Stimulated activated CD8-positive, alpha-beta memory T cell treated with anti-CD3 and anti-CD28 coated beads, Interleukin-4, amount 100 ng/mL, for 1 hour (primary cell): ENCODE measurements at places on chromosomes 4 and X.

DNA sequence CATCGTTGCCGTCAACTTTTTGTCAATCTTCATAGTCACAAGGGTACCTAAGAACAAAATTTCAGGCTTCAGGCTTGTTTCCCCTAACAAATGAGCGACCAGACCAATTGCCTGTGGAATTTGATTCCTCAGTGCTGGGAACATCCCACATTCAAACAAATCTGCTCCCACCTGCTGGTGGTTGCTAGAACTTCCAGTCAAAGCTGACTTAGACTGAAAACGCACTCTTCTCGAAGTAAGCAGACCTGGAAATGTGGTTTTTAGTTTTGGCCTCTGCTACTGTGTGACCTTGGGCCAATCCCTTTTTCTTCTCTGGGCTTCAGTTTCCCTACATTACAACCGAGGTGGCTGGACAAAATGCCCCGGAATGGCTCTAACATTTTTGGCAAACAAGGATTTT is 1.8 kb upstream of the GABRQ start:
- DNase-seq = no peak

- DNase-seq = no peak
These were observed 206.9 kb downstream of the SPCS3 start for GRCh38 chr4:176526704-176527103.

- no peak for DNase-seq
These were observed 2.6 kb upstream of the UXT start for GRCh38 chrX:47661539-47661938.

DNA sequence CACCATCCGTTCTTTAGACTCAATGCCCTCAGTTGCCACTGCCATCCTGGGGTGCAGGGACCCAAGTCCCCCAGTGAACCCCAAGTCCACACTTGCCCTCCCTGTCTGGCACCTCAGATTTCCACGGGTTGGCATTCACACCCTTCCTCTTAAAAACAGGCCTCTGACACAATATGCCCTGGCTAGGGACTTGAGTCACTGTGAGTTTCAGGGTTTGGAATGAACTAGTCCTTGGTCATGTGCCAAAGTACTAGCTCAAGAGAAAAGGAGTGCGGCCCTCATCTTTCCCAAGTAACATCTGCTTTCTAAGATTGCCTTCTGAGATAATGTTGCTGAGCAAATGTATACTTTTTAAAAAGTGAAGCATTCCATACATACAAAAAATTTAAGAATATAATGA is 134.0 kb downstream of the MID1 start:
- no peak for DNase-seq

GRCh38 chrX:24920769-24921168 is 95.0 kb downstream of the ARX start:
- DNase-seq = no peak

- DNase-seq = no peak
These were observed 61.5 kb downstream of the PDK3 start for GRCh38 chrX:24526616-24527015.

DNA sequence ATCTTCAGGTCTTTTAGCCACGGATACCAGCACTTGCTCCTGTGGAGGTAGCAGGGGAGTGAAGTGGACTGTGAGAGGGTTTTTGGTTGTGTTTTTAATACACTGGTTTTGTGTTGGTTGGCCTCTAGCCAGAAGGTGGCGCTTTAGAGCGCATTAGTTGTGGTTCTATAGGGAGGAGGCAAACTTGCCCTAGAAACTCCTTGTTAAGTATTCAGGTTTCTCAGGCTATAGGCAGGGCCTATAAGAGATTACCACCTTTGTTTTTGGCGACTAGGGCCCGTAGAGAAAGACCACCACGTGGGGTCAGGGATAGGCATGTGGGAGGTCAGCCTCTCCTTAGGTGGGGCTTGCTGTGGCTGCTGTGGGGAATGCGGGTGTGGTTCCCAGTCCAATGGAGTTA is 221.6 kb upstream of the SPANXN4 start:
- DNase-seq = no peak

DNA sequence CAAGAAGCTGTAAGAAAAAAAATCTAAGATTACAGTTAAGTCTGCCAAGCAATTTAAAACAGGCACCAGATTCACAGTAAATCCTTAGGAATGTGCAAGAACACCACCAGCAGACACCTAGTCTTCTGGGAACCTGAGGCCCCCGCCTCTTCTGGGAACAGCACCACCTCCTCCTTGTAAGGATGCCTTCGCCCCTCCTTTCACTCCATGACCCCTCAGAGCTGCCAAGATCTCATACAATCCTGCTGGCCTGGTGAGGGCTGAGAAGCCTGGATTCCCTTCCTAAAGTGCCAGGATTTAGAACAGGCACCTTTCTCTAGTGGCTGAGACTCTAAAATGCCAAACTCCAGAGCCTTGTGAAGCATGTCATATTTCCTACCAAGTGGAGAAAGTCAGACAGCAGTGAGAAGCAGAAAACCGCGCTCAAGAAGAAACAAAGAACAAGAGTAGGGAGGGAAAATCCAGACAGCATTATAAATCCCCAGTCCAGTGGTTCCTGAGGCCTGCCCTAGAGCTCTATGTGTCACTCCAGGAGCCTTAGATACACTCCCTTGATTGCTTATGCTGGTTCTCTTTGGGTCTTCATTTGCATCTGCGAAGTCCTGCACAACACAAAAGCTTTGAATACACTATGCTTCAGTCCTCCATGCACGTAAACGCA is 166.4 kb downstream of the TSPAN5 start:
- no peak for DNase-seq

DNA sequence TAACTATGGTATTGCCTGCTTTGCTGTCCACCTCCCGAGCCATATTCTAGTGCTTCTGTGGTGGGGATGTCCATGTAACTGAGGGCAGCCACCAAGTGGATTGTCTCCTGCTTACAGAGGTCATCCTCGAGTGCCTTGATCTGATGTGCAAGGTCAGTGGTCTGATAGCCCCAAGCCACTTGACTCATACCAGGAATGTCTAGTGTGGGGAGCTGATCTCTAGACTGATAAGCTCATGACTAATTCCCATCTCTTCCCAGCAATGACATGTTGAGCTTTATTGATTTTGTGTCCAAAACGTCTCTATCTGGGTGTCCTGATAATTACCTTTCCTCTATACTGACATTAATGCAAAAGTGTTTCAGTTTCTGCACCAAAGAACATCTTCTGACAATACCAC is 168.4 kb upstream of the WDR1 start:
- DNase-seq = no peak

DNA sequence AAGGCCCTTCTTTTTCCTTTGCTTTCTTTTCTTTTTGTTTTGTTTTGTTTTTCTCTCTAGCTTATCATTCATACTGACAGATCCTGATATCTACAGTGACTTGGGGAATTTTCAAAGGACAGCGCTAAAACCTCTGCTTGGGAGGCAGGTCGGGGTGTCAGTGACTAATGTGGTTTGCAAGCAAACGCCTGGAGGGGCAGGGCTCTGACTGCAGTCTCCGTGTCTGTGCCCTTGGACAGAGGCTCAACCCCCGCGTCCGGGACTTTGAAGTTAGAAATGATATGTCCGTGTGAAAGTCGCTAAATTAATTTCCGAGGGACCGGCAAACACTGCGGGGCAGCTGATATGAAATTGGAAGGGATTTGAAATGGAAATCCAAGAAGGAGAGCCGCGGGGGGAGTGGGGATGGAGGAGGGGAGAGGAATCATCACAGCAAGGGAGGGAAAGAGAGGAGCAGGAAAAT is 312.4 kb downstream of the DHRSX start:
- DNase-seq = no peak

- no peak for DNase-seq
These were observed 63.1 kb downstream of the RTL3 start for GRCh38 chrX:78595901-78596502.

GRCh38 chr4:9812501-9813340 is 31.3 kb downstream of the DRD5 start:
- DNase-seq = no peak

DNA sequence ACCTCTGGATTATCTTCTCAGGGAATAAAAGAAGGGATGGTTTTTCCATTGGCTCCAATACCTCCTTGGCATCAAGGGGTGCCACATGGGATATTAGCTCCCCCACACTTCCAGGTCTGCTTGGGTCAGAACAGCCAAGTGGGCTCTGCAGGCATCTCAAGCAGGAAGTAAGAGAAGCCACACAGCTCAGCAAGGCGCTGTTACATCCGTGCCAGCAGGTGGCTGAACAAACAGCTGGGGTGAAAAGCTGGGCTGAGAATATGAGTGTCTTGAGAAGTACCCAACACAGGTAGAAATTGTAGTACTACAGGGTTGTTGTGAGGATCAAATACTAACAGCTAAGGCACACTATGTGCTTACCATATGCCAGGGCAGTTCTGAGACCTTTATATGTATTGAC is 76.7 kb upstream of the TMEM150C start:
- DNase-seq = no peak

- DNase-seq = no peak
These were observed 107.2 kb downstream of the SPRY1 start for GRCh38 chr4:123503698-123504363.

GRCh38 chr4:6293661-6294060 is 24.0 kb downstream of the WFS1 start:
- no peak for DNase-seq

GRCh38 chr4:128459547-128459946 is 171.9 kb upstream of the PGRMC2 start:
- DNase-seq = no peak

DNA sequence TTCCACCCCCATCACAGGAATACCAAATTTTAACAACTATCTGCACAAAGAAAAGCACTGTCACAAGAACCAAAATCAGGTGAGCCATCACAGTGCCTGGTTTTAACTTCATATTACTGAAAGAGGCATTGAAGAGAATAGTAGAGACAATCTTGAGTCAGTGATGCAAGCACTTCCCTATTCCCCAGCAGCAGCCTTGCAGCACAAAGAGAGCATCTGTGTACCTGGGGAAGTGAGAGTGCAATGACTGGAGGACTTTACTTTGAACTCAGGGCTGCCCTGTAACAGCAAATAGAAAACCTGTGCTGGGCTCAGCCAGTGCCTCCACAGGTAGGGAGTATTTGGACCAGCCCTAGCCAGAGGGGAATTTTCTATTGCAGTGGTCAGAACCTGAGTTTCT is 361.8 kb downstream of the TEX13C start:
- no peak for DNase-seq

- no peak for DNase-seq
These were observed 91.9 kb downstream of the GPC4 start for GRCh38 chrX:133323431-133323830.

DNA sequence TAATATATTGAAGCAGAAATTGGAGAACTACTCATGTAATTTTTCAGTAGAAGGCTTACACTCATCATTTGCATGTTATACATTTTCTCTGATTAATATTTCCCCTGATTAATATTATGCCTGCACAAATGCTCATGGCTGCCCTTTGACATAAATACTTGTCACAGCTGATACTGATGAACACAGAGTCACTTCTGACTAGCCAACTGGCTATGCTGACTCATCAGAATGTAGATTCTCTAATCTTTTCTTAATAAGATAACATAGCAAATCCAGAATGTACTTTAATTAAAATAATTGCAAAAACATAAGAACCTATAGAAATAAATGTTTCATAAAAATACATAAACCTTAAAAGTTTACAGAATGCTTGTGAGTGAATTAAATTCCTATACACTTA is 52.4 kb upstream of the C4orf54 start:
- no peak for DNase-seq

DNA sequence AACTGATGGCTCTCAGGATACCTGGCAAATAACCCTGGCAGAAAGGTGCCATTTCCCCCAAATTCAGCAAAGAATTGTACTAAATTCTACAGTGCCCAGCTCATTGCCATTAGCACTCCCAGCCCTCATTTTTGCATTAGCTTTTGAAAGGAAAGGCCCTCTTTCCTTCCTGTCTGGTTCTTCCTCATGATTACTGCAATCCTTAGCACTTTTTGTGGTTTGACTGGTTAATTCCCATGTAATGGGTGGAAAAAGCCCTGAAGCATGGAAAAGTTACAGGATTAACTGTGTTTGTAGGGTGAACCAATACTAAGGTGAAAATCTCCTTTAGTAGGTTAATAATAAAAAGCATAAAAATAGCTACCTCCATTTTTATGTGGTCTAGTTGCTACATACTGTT is 139.5 kb downstream of the NPNT start:
- DNase-seq = no peak
